ENCODE measurements at places on chromosomes 3 and 15. TPM values are rescaled to one million over a fixed set of nuclear protein-coding genes. Genes with fewer than 3 reads are reported as not detected.

MYO5C gene
- total RNA-seq = 0.20 TPM

BNC1 gene
- 14.3 TPM for total RNA-seq

MST1 gene
- 3.3 TPM for total RNA-seq

UBE2E1 gene
- 65.3 TPM for total RNA-seq

CACNA2D2 gene
- not detected for total RNA-seq

TMEM212 gene
- total RNA-seq = not detected

NUTM1 gene
- total RNA-seq = not detected

ZNF620 gene
- 0.73 TPM for total RNA-seq

ARHGEF26 gene
- 5.5 TPM for total RNA-seq

GALNT15 gene
- total RNA-seq = 83.7 TPM

SLC30A4 gene
- total RNA-seq = 5.9 TPM

PPP1R14D gene
- not detected for total RNA-seq

LEKR1 gene
- 2.2 TPM for total RNA-seq

PLXNB1 gene
- total RNA-seq = 21.3 TPM

GPR171 gene
- total RNA-seq = not detected

EEF1AKMT4 gene
- total RNA-seq = 5.5 TPM

INSYN1 gene
- total RNA-seq = 0.73 TPM

GOLGA8A gene
- total RNA-seq = 16.9 TPM

ERC2 gene
- under 0.01 TPM for total RNA-seq

BOC gene
- 2.2 TPM for total RNA-seq

IQCF5 gene
- not detected for total RNA-seq

EXOG gene
- 9.9 TPM for total RNA-seq

P2RY1 gene
- total RNA-seq = 0.39 TPM

DNAH1 gene
- total RNA-seq = 6.6 TPM

KLF15 gene
- total RNA-seq = 2.0 TPM

TEX55 gene
- not detected for total RNA-seq

CCR3 gene
- not detected for total RNA-seq

TMIE gene
- total RNA-seq = not detected

EPHB1 gene
- total RNA-seq = 0.73 TPM

CCDC54 gene
- total RNA-seq = not detected

NEO1 gene
- 11.8 TPM for total RNA-seq

C3orf20 gene
- total RNA-seq = not detected

NUSAP1 gene
- 60.6 TPM for total RNA-seq

GPR27 gene
- under 0.01 TPM for total RNA-seq

LTF gene
- not detected for total RNA-seq

SYNPR gene
- not detected for total RNA-seq

STAC gene
- total RNA-seq = 0.37 TPM

INKA1 gene
- 6.2 TPM for total RNA-seq

DAPK2 gene
- 7.0 TPM for total RNA-seq

CPEB1 gene
- total RNA-seq = 8.8 TPM
